ENCODE measurements at places on chromosomes 1 and 21. TPM values are rescaled to one million over a fixed set of nuclear protein-coding genes. Genes with fewer than 3 reads are reported as not detected.

DNA sequence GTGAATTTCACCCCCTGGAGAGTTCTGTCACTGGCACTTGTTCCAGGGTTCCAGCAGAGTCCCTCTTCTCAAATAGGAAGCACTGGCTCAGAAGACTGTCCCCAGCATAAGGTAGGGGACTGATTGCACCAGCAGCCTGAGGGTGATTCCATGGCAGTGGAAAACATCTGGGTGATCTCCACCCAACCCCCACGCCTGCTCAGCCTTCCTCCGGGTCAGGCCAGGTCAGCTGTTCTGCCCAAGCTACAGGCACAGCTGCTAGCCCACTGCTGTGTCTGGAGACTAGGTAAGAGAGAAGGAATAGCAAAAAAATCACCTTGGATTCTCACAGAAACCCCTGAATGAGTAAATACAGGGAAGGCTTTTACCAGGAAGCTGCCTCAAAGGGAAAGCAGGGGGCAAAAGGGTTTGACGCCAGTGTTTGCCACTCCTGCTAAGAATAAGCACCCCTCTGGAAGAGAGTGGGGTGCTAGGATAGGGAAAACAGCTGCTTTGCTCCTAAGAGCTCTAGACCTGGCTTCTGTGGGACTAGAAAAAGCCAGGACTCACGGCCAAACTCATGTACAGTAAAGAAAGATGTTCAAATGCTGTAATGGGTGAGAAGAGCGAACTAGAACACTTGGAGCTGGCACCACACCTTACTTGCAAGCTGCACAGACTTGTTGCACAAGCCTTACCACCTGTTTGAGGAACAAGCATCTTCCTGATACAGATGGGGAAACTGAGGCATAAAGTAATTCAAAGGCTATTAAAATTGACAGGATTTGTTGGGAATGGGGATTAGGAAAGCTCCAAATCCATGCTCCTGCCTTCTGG, 1.0 kb upstream of the DENND2D start:
- no peak for DNase-seq

- DNase-seq: no peak
Observed at GRCh38 chr1:116579259-116579875, 8.5 kb upstream of the CD58 start.

The ZNF691 gene
- 8.8 TPM for total RNA-seq

- DNase-seq: no peak
Observed at GRCh38 chr21:17159697-17160096, 353.1 kb upstream of the CXADR start.

The SPRR2A gene
- not detected for total RNA-seq

GRCh38 chr1:174916846-174917245, 82.9 kb upstream of the CACYBP start:
- no peak for DNase-seq

DNA sequence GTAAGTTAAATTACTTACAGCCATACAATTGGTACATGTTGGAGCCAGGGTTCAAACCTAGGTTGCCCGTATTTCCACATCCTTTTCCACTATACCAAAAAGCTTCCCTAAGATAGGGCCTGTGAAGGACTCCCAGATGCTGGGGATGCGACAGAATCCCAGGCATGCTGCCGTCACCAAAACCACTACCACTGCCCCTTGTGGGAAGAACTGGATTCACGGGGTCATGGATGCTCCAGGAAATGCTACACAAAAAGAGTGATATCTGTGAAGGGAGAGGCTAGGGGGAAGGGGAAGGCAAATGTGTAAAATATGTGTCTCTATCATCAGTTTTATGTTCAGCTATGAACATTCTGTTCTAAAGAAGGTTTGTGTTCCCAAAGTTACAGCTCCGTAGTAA, 133.9 kb upstream of the IVNS1ABP start:
- no peak for DNase-seq

- DNase-seq: no peak
Observed at GRCh38 chr1:228846952-228847351, 111.7 kb downstream of the RHOU start.

DNA sequence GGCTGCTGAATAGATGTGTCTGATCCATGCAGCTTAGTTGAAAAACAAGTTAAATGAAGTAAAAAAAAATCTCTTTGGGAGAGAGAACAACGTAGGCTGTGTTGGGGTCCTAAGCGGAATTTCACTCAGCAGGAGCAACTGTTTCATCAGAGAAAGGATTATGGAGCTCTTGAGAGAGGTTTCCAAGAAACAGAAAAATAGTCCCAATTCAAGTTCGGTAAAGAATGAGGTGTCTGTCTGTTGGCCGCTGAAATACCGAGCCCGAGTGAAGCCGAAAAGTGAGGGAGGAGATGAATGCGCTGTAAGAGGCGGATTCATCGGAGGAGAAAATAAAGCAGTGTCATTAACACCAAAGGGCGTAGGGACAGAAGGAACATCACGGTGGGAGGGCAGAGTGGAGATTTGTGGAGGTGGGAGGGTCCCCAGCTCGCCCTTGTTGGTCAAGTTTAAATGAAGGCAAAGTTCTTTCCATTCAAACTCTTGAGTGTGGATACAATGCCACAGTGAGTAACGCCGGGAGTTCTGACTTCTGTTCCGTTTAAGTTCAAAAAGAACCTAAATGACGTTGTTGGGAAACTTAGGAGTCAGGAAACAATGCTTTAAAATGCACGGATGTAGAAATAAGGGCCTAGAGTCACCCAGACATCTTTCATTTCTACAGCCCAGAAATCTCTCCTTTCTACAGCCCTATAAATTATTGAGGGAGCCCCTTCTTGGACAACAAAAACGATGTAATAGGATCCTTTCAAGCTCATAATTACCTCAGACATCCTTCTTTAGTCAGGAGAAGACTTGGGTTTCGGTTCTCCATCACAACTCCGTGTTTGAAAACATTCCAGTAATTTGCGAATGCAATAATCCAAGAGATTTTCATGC, 15.6 kb upstream of the SLC45A1 start:
- no peak for DNase-seq

DNA sequence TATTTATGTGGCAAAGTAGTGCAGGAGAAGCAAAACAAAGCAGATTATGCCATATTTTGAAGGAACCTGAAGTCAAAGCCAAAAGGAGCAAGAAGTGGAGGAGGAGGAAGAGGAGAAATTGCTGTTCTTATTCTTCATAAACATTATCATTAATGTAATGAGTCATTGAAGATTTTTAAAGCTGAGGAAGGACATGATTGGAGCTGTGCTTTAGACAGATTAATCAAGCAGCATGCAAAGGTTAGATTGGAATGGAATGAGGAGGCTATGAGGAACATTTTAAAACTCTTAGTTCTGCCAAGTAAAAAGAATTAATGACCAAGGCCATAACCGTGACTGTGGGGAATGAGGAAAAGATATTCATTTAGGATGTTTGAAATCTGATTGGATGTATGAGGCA, 33.0 kb upstream of the HSD17B7 start:
- no peak for DNase-seq

DNA sequence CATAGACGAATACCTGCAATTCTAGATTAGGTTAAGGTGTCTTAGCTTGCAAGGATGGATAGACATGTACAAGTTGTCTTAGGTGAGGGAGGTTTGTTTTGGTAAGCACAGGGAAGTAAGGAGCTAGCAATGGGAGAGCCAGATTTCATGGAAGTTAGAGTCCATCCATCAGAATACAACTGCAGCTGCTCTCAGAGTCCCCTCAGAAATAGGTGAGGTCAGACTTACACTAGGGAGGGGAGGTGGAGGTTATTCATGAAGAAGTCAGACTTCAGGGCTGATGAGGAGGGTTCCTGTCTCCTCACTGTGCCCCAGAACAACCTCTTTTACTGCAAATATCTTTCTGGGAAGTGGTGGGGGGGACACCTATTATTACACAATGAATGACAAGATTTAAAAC, 85.3 kb downstream of the KCTD3 start:
- no peak for DNase-seq

The MRPL9 gene
- total RNA-seq: 39.1 TPM

DNA sequence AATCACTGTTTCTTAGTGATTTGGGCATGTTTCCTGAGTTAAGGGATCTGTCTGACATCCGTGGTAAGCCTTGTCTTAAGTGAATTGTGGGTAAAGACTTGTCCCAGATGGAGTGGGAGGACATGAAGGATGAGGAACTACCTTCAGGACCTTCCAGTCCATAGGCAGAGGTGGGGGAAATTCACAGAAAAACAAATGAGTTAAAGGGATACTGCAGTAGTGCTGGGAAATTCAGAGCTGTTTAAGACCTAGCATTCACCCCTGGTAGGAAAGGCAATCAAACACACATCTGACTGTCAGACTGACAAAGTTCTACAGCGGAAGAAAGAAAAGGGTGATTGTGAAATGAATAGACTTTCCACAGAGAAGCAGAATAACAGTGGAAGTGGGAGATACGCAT, 3.0 kb downstream of the GNAT2 start:
- DNase-seq: no peak

DNA sequence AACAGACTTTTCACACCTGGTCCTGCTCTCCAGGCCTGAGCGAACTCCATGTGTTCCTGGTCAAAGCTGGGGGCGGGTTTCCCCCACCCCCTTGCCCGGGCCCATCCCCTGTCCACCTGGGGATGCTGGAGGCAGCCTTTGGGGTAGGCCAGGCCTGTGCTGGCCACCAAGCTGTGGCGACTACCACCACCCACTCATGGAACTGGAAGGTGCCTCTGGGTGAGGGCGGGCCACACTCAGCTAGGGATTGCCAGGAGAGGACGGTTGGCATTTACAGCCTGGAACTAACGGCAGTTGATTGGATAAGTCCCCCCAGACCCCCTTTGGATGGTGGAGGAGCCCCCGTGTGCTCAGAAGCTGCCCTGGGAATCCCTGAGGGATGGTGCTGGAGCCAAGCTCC, 7.9 kb downstream of the S100B start:
- DNase-seq: no peak

GRCh38 chr1:223248770-223249140, 105.7 kb upstream of the TLR5 start:
- no peak for DNase-seq

GRCh38 chr1:4595341-4596225, 58.8 kb upstream of the AJAP1 start:
- no peak for DNase-seq

The CACNA1S gene
- not detected for total RNA-seq

- no peak for DNase-seq
Observed at GRCh38 chr1:119829625-119830024, 18.4 kb upstream of the REG4 start.

DNA sequence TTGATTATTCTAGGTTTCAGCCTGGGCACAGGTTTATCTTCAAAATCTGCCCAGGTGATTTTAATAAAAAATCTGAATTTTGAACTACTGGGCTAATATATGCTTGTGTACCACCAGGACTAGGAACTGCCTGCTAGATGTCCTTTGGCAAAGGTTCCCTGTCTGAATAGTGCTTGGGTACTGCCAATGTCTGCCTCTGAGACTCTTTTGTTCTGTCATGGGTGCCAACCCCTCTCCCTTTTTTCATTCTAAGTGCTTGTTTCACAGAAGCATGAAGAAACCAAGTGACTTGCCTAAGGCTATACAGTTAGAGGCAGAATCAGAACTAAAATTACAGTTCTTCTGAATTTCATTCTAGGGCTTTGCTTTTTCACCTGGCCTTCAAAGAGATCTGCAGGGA, 106.3 kb upstream of the CACHD1 start:
- DNase-seq: no peak

DNA sequence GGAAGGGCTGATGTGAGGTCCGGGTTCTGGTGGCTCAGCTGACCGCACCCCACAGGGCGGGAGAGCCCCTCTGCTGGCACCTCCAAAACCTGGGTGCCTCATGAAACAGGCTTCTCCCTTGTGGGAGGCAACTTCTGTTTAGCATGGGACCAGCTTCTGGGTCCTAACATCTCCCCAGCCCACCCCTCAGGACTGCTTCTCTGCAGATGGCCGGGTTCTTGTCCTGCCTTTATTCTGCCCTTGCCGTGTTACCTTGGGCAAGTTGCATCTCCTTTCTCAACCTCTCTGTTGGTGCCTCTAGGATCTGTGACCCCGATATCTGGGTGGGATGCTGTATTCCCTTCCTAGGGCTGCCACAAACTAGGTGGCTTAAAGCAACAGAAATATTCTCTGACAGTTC, 15.0 kb upstream of the TTC22 start:
- no peak for DNase-seq

GRCh38 chr1:167532375-167532774, 14.0 kb upstream of the CD247 start:
- DNase-seq: no peak

The CLCA1 gene
- not detected for total RNA-seq

The PTGFRN gene
- total RNA-seq: 179 TPM

DNA sequence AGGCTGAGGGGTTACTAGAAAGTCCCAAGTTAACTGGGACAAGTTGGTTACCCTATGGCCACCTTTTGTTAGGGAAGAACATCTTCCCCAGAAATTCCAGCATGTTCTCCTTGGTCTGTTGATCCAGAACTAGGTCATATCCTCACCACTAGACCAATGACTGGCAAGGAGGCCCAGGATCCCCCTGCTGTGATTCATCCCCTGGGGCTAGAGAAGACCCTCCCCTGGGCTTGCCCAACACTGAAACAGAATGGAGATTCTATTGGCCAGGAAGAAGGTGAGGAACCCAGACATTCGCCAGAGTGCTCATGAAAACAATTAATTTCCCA, 90.1 kb upstream of the SIM2 start:
- no peak for DNase-seq

The GLMP gene
- 22.7 TPM for total RNA-seq

- peak; percentile 48 for DNase-seq
Observed at GRCh38 chr1:46204406-46204742, 1.2 kb downstream of the LURAP1 start.

The NUDT17 gene
- total RNA-seq: 3.6 TPM

GRCh38 chr1:3393987-3394920, 60.2 kb upstream of the ARHGEF16 start:
- DNase-seq: no peak

GRCh38 chr1:109643385-109644230, 12.3 kb upstream of the GSTM4 start:
- DNase-seq: peak; percentile 84

DNA sequence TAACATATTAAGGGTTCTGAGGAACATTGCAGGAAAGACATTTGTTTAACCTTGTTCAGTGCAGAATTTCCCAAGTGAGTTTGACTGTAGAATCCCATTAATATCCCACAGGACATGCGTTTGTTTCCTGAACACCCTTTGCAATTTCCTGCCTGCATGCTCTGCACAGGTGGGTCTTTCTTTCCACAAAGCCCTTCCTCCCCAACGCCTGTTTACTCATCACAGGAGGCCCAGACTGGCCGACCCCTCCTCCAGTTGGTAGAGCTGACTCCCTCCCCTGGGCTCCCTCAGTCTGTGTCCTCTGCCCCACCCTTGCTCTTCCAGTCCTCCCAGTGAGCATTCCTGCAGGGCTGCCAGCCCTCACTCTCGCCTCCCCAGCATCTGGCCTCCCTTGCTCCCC, 47.5 kb upstream of the CTPS1 start:
- DNase-seq: no peak
